H1 (cell line): ENCODE measurements at places on chromosomes 6 and 20.

- DNase-seq: no peak
These were observed 203.5 kb upstream of the ECI2 start for GRCh38 chr6:4338884-4339283.

- DNase-seq: no peak
These were observed 591.4 kb downstream of the RNF144B start for GRCh38 chr6:18978337-18979128.

DNA sequence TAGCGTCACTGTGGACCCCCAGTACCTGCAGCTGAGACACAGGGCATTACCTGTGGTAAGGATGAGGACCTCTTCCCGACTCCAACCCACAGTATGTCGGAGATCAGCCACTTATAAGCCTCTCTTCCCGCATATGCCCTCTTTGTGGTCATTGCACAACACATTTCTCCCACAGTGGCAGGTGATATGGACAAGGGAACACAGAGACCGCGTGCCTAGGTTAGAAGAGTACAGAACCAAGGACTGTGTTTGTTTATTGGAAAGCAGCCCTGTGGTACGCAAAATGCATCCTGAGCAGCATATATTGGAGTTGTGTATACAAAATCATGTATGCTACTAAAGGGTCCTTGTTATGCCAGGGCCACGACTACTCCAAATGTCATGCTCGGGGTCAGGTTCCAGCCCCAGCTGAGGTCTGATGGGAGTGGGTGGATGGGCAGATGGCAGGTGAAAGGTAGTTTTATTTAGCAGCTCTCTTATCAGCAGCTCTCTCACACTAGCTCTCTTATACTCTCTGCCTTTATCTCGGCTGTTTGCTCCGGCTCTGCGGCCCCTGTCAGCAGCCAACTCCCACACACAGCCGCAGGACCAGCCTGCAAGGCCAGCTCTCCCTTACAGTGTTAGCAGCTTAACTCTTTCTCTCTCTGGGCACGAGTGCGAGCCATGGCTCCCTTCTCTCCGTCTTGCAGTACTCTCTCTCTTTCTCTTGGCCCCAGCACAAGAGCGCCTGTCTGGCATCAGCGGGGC lies 569.0 kb downstream of the KIF16B start:
- no peak for DNase-seq

DNA sequence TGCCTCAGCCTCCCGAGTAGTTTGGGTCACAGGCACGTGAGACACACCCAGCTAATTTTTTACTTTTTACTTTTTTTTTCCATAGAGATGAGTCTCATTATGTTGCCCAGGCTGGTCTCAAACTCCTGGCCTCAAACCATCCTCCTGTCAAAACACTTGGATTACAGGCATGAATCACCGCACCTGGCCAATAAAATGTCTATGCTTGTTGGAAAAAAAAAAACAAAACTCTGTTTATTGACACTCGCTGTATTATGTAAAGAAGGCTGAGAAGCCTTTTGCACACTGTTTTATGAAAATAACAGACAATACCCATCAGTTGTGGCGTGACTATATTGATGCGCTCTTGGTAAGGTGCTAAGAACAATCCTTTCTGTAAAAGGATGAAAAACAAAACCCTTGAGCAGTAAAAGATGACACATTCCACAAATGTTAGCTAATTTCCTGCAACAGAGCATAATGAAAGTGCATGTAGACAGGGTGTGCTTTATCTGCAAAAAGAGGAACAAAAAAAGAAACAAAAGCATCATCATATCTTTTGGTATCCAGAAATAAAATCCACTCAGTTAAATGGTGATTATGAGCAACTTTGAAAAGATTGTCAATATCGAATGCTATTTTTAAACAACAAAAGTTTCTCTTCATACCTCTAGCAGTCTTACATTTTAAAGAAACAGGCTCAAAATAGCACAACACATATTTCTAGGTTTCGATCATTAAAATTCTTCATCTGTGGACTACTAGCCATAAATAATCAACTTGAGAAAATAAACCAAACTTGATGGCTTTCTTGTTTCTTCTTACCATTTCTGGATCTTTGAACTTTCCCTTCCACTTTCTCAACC lies 108.3 kb upstream of the PHACTR1 start:
- no peak for DNase-seq

DNA sequence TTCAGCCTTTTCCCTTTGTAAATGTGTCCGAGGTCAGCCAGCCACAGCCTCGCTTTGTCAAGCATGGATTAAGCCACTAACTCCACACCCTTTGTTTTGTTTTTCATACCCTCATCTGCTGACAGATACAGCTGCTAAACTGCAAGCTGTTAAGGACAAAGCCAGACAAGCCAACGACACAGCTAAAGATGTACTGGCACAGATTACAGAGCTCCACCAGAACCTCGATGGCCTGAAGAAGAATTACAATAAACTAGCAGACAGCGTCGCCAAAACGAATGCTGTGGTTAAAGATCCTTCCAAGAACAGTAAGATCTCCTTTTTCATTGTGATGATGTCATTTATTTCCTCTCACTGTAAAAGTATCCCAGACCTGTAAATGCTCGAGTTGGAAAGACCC lies 269.3 kb downstream of the ARHGAP18 start:
- no peak for DNase-seq

- no peak for DNase-seq
These were observed 65.8 kb upstream of the PTCHD4 start for GRCh38 chr6:48176645-48177308.

- DNase-seq: no peak
These were observed 67.9 kb upstream of the DUSP22 start for GRCh38 chr6:224350-224749.
